ENCODE measurements at places on chromosomes 12 and 14. TPM values are rescaled to one million over a fixed set of nuclear protein-coding genes. Genes with fewer than 3 reads are reported as not detected.

Gene ALDH1L2
- total RNA-seq, result 10.7 TPM

GRCh38 chr14:19974844-19975243, 547 bp upstream of the OR4K15 start:
- DNase-seq, result no peak

- DNase-seq, result no peak
These were observed 107.1 kb upstream of the ARID2 start for GRCh38 chr12:45622210-45622937.

DNA sequence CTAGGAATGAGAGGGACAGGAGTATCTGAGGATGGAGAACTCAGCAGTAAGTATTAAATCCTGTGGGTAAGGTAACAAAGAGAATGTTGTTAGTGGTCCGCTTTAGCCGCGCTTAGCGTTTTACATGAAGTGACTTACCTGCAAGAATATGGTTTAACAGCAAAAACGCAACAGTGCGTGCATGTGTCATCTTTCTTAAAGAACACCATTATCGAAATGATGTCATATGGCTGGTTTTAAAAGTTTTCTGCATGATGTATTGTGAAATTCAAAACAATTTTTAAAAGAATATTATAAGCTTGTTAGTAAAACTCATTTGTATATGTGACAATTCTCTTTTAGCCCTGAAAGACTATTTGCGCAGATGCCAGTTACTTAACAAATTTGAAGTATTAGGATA, 1.7 kb downstream of the LEMD3 start:
- DNase-seq, result no peak

DNA sequence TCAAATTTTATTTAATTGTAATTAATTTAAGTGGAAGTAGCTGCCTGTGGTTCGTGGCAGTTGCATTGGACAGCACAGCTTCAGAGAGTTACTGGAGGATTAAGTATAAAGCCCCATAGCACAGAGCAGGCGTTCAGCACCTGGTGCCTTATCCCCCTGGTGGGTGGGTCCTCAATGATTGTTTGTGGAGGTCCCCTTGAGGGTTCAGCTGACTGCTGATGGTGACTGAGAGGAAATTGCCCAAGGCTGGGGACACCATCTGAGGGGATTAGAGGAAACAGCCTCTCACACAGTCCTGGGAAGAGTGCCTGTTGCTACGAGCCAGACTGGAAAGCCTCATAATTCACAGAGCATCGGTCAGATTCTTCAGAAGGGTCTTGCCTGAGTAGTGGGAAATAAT, 83.4 kb upstream of the NOS1 start:
- no peak for DNase-seq

Gene EML1
- 32.4 TPM for total RNA-seq

All from tibial nerve (tissue), 4 donors.